ENCODE measurements at places on chromosomes 5 and 9.
A peak's percentile ranks its signal among the peaks of the same experiment; 100 is the strongest.

DNA sequence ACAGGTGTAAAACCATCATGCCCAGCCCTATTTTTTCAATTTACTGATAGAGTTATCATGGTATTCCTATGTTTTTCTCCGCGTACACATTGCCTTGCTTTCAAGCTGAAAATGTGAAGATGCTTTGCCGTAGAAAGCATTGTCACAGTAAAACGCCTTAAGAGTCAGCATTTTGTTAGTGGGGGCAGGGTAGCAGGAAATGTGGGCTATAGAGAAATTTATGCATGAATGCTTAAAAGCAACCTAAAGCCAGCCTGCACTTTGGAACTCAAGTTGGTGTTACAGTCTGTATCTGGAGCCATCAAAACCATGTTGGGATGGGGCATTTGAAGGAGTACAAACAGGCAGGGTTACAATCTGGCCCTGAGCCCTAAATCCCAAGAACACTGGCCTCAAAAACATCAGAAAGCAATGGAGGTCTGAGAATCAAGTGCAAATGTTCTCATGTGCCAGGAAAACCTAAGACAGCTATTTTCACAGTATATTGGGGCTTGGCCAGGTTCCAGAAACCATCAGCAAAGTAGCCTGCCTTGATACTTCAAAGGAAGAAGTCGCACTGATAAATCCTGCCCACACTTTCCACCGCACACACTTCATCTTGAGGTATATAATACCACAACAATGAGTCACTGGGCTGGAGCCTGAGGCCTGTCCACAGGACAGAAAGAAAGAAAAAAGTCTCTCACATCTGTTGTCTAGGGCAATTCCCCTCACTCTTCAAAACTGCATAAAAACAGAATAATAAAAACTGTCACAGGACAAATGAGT, 313.8 kb downstream of the ENC1 start:
- DNase-seq, result peak; percentile 70

DNA sequence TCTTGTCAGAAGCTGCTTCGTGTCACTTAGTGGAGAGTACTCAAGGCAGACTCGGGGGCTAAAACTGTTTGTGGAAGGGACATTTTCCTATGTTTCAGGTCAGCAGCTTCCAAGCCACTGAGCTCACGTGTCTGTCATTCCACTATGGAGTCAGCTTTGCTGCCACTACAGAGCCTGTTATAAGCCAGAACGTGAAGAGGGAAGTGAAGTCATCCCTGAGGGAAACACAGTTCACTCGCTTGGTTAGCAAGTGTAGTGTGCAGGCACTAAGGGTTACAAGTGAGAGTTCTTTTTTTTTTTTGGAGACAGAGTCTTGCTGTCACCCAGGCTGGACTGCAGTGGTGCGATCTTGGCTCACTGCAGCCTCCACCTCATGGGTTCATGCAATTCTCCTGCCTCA, 24.5 kb upstream of the LTC4S start:
- DNase-seq, result no peak

GRCh38 chr9:111481885-111482636, 2.1 kb downstream of the ECPAS start:
- no peak for DNase-seq

- no peak for DNase-seq
Measured at GRCh38 chr9:134533850-134534588, 107.6 kb upstream of the COL5A1 start.

DNA sequence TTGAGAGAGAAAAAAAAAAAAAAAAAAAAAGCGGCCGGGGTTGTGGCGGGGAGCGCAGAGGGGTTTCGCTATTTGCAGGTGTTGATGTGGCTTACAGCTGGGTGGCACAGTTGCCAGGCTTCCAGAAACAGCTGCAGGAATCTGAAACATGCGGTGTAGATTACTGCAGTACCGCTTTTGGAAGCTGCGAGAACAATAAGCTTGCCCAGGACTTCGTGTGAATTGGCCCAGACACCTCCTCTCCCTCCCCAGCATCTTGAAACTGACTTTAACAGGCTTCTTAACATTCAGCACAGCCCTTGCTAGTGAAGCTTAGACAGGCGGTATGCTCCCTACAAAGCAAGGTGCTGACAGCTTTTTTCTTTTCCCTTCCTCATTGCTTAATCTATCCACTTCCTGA, 104.0 kb downstream of the ATP10B start:
- DNase-seq, result no peak

DNA sequence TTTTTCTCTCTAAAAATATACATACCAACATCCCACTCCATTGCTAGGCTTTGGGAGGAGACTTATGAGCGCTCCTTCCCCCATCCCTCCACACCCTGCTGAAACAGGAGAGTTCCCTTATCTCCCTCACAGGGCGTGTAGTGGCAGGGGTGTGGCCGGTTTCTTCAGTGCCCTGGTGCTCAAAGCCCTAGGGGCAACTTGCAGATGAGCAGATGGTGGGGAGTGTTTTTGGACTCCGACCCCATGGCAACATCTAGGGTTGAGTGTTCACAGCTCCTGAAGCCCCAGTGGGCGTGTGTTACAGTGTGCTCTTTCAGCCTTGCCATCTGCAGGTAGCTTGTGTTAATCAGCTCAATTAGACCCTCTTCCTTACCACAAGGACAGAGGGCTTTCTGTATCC, 409.5 kb downstream of the MAT2B start:
- DNase-seq, result peak; percentile 4

- no peak for DNase-seq
Measured at GRCh38 chr5:36599986-36600779, 6.2 kb upstream of the SLC1A3 start.

- DNase-seq, result no peak
Measured at GRCh38 chr9:121216271-121216805, 14.7 kb upstream of the RAB14 start.

- DNase-seq, result no peak
Measured at GRCh38 chr5:40033009-40033408, 608.2 kb upstream of the DAB2 start.

DNA sequence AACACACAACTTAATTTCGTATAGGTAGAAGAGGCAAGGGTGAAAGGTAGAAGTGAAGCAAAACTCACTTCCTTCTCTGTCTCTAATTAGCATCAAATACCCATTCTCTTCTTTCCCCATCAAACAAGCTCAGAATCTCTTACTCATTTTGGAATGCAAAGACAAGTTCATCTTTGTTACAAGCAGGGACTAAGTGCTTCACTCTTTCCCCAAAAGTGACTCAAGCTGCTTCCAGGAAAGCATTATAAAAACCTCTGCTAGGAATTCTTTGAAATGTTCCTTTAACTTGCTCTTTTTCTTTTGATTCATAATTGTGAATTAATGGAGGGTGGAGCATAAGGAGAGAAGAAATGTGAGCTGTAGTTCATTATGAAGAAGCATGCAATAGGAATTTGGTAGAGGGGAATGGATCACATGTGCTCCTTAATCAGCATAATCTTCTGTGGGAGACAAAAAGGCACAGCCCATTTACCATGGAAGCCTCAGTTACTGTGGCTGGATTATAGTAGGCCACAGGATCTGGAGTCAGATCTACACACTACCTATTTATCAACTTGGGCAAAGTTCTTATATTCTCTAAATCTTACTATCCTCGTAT, 109.5 kb upstream of the DPYSL3 start:
- no peak for DNase-seq

DNA sequence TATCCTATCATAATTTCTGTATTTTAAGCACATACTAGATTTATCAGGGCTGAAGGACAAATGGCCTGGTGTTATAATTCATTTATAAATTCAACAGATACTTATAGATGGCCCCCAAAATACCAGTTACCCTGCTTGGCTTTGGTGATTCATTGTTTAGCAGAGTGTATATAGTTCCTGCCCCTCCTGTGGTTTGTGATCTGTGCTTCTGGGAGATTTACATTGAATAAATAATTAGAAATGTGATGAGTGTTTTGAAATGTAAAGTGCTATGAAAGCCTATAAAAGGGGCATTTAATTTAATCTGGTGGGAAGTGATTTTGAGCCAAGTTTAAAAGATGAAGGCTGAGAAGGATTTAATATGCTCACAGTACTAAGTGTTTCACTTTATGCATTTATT, 36.7 kb upstream of the ZCCHC7 start:
- DNase-seq, result no peak

DNA sequence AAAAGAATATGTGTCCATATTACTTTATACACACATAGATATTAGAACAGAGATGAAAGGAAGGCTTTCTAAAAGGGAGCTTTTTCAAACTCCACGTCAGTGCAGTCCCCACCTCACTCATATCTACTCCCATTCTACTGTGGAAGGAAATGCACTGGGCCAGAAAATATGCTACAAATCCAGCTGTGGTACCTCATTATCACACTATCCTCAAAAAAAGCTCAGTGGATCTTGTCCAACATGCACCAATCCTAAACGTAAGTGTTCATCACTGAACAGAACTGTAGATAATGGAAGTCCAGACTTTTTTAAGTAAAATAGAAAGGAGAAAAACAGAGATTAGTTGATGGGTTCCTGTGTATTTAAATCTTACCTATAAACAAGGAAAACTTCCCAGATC, 27.9 kb downstream of the TRPM6 start:
- no peak for DNase-seq

GRCh38 chr5:156051972-156052371, 275.0 kb upstream of the SGCD start:
- DNase-seq, result no peak

GRCh38 chr9:120592210-120592609, 12.2 kb upstream of the CDK5RAP2 start:
- no peak for DNase-seq

- no peak for DNase-seq
Measured at GRCh38 chr9:122941582-122942234, 888 bp downstream of the RABGAP1 start.

- DNase-seq, result no peak
Measured at GRCh38 chr5:34533582-34534522, 122.3 kb upstream of the RAI14 start.

GRCh38 chr5:25025831-25026230, 381.1 kb upstream of the CDH10 start:
- no peak for DNase-seq

GRCh38 chr9:32954642-32955041, 46.8 kb downstream of the APTX start:
- no peak for DNase-seq

GRCh38 chr5:34486160-34486848, 169.8 kb upstream of the RAI14 start:
- peak; percentile 76 for DNase-seq

DNA sequence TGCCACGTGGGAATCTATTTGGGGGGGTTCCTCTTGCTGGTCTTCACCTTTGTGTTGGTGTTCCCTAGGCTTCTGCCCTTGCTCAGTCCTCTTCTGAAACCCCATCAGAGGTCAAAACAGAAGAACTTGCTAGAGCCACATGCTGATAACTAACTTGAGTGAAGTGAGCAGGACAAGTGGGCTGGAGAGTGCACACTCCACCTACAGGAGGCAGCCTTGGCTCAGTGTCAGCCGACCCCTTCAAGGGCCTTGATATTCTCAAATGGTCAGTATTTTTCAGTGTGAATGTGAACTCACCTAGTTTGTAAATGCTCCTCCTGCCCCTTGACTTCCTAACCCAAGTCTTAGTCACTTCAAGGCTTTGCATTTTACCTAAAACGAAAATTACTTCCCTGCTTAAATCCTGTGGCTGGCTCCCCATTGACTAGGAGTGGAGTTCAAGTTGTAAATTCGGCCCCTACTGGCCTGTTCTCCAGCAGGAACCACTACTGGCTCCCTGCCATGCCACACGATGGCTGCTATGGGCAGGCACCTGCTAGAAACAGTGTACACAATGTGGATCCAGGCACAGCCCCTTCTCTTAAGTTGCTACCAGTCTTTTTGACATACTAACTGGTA, 3.6 kb upstream of the SLC1A3 start:
- no peak for DNase-seq

DNA sequence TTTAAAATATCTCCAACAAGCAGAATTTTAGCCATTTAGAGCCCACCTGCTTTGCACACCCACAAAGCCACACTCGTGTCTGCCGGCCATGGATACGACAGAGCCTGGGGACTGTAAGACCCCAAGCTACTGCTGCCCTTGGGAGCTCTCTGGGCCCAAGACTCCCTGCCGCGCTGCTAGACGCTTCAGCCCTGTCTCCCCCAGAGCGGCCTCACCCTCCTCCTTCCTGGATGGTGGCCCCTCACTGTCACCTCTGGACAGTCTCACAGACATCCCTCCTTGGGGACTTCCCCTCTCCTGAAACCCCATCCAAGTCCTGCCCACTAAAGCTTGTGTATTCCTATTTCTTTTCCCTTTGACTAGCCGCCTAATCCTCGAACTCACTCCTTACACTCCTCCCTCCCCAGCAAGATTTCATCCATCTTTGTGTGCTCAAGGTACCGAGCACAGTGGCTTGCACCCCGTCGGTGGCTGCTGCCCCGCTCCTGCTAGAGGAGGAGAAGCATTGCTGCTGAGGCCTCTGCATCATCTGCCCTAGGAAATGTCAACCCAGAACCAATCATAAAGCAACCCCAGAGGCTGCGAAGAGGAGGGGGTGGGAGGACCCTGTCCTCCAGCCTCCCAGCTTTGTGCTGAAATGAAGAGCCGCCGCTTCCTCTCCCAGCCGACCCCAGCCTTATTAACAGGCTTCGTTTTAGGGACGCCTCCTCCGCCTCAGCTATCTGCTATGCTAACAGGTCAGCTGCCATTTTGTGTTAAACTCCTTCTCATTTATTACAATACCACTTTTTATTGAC, 71.2 kb downstream of the CFAP77 start:
- no peak for DNase-seq

DNA sequence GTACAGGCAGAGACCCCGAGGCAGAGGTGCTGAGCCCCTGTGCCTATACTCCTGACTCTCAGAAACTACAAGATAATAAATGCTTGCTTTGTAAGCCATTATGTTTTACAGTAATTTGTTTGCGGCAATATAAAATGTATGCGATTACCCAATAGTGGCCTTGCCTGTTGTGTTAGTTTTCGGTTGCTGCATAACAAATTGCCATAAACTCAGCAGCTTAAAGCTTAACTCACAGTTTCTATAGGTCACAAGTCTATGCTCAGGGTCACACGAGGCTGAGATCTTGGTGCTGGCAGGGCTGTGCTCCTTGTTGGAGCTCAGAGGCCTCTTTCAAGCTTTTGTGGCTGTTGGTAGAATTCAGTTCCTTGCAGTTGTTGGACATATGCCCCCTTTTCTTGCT, 114.8 kb downstream of the COL23A1 start:
- DNase-seq, result no peak

GRCh38 chr9:120161776-120162175, 418.2 kb downstream of the CDK5RAP2 start:
- no peak for DNase-seq

DNA sequence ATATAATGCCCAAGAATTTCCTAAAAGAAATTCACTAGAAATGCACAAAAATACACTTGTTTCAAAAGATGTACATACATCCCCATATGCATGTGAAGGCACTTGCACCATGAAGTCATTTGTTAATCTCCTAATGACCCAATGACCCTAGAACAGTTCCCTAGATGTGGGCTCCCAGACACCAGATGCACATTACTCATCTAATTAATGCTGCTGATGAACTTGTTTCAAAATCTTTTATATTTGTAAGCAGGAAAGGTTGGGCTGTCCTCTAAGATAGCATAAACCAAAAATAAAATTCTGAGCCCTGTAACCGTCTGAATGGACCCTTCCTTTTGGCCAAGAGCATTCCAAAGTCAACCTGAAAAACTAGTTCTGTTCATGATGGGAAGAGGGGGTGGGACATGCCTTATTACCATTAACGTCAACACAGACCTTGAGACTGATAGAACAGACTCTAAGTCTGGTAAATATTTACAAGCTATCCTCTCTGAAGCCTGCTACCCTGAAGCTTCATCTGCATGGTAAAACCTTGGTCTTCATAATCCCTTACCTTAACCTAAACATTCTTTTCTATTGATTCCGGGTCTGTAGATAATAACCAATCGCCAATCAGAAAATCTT, 91.0 kb upstream of the DAPK1 start:
- no peak for DNase-seq

Data from activated naive CD8-positive, alpha-beta T cell treated with anti-CD3 and anti-CD28 coated beads, Interleukin-2, amount 50 U/mL, for 24 hours (primary cell).